K562 (cell line): ENCODE measurements at places on chromosomes 2 and 18. TPM values are rescaled to one million over a fixed set of nuclear protein-coding genes. Genes with fewer than 3 reads are reported as not detected.

DNA sequence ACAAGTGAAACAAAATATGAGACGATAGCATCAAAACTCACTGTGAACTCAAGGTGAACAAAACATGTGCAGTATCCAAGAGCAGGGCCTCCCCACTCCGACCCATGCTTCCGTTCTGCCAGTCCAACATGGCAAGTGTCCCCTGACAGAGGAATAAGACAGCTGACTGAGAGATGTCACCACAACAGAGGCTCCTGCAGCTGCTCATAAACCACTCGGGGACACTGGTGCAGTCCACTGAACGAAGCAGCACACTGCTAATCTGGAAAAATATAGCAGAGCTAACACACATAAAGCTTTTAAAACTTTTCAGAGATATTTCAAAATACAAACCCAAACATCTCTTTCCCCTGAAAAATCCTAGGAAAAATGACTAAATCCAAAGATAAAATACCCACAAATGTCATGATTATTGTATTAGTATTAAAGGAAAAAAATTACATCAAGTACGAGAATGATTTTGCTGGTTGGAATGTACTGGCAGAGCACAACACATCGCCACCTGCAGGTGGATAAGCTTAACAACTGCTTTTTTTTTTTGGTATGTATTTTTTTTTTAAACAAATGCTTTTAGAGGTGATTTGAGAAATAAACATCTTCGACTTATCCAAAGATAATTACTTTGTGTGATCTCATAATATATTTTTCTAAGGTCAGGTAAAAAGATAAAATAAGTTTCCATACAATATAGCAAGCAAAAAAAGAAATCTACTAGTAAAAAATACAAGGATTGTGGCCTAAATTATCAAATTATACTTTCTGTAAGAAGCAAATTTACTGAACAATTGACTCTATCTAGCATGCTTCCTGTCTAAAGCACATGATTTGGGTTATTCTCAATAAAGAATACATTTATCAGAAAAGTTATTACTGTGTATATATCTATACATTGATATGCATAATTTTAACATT, 18.6 kb downstream of the THADA start:
- no peaks in the 10 kb centered on the region; the same call in 1 of the 2 replicates for H3K4me1 ChIP-seq
- H3K36me3 ChIP-seq = peaks cover 79% of the 10 kb centered on the region
- no peak overlapping the region for H3K4me3 ChIP-seq

CYP1B1 gene
- 0.07 and 0.13 TPM in 2 replicates for total RNA-seq

GRCh38 chr2:29753671-29754444, 167.5 kb downstream of the ALK start:
- H3K27me3 ChIP-seq = peaks cover 6% of the 10 kb centered on the region
- no peak overlapping the region for H3K4me3 ChIP-seq
- no peak for DNase-seq
- H3K4me1 ChIP-seq = no peaks in the 10 kb centered on the region

HJURP gene
- total RNA-seq = 43.6 and 46.4 TPM in 2 replicates

CELF4 gene
- 0.24 TPM in 1 of 2 replicates, not detected in the other for total RNA-seq

DNA sequence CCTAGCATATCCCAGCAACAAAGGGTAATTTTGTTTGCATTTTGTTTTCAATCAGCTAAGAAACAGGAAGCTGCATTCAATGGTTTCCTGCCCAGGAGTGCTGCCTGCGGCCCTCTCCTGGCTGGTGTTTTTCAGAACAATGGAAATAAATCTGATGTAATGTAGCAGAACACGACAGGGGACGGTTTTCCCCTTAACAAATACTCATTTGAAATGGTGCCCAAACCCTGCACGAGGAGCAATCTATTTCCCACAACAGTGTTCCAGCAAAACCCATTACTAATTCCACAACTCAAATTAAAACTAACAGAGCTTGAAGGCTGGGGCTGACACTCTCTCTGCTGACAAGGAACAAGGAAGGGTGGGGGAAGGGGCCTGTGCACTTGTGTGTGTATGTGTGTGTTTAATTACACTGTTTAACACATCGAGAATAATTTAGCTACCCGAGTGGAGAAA, 8.7 kb downstream of the CAPN13 start:
- no peaks in the 10 kb centered on the region for H3K36me3 ChIP-seq
- H3K4me1 ChIP-seq = no peaks in the 10 kb centered on the region
- H3K4me3 ChIP-seq = no peak overlapping the region

LOXHD1 gene
- not detected in 2 replicates for total RNA-seq

- H3K27ac ChIP-seq = no peak overlapping the region
- H3K27me3 ChIP-seq = no peaks in the 10 kb centered on the region
- no peaks in the 10 kb centered on the region; the same call in 2 of the 3 replicates for H3K4me1 ChIP-seq
- H3K36me3 ChIP-seq = no peaks in the 10 kb centered on the region
These were observed 356.2 kb upstream of the SPRED2 start for GRCh38 chr2:65788556-65788955.

LAPTM4A gene
- 45.1 and 46.0 TPM in 2 replicates for total RNA-seq

SERPINB13 gene
- total RNA-seq = not detected in 2 replicates
